ENCODE measurements at places on chromosomes 11 and 22.

- DNase-seq: no peak
These were observed 220.5 kb upstream of the TENM4 start for GRCh38 chr11:79661373-79661772.

- DNase-seq: no peak
These were observed 236.3 kb upstream of the SORL1-AS1 start for GRCh38 chr11:121688860-121689614.

DNA sequence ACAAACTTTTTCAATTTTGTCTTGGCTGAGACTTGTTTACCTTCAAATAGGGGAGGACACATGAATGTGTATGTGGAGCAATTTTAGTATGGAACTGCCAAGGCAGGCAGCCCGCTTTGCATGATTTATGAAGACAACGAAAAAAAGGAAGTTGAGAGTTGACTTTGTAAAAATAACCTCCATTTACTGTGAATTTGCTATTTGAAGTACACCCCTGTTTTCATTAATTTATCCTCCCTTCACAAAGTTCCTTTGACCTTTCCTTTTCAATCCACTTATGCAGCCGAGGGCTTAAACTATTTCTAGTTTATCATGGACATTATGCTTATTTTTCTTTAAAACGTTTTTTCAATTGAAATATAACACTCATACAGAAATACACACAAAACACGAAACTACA is 369.6 kb upstream of the CADM1 start:
- DNase-seq: no peak

- no peak for DNase-seq
These were observed 26.8 kb downstream of the PAK1 start for GRCh38 chr11:77446911-77447629.

DNA sequence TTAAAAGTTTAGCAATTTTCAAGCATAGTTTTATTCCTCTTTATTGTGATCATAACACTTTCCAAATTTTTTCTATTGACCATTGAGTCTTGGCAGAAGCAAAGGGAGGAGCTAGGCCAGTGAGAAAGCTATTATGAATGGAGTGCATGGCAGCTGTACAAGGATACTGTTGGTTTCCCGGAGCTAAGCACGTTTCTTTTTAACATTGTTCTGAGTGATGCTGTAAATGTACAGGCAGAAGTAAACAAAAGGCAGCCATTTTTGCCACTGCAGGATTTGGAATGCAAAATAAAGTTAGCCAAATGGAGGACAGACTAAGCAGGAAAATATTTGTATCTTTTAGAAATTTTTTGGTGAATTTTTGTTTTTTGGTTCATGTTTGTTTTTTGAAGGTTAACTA is 16.2 kb downstream of the CBL start:
- no peak for DNase-seq

DNA sequence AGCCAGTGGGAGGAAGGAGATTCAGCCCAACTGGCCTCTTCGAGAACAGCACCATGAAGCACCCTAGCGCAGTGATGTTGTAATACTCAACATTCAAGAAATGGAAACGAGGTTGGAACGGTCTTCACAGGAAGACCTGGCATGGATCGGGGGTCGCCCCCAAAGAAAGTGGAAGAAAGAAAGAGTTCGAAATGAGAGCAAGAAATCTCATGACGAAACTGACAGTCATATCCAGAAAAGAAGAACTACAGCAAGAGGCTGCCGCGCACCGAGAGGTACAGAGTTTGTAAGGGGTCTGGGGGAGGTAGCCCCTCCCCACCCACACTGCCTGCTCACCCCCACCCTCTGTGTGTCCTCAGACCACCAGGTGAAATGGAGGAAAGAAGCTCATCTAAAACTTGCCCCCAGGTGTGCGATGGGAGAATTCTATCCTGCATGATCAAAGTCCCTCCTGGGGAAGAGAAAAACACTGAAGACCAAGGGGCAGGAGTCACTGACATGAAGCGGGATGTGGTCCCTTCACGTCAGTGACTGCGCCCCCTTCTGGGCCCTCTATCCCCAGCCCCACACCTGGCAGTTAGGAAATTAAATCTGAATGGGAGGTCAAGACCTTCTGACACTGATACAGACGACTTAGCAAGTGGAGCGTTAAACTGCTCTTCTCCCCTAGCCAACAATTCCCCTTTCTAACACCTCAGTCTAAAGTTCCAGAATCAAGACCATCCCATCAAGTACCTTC is 52.9 kb upstream of the SPATA19 start:
- no peak for DNase-seq

DNA sequence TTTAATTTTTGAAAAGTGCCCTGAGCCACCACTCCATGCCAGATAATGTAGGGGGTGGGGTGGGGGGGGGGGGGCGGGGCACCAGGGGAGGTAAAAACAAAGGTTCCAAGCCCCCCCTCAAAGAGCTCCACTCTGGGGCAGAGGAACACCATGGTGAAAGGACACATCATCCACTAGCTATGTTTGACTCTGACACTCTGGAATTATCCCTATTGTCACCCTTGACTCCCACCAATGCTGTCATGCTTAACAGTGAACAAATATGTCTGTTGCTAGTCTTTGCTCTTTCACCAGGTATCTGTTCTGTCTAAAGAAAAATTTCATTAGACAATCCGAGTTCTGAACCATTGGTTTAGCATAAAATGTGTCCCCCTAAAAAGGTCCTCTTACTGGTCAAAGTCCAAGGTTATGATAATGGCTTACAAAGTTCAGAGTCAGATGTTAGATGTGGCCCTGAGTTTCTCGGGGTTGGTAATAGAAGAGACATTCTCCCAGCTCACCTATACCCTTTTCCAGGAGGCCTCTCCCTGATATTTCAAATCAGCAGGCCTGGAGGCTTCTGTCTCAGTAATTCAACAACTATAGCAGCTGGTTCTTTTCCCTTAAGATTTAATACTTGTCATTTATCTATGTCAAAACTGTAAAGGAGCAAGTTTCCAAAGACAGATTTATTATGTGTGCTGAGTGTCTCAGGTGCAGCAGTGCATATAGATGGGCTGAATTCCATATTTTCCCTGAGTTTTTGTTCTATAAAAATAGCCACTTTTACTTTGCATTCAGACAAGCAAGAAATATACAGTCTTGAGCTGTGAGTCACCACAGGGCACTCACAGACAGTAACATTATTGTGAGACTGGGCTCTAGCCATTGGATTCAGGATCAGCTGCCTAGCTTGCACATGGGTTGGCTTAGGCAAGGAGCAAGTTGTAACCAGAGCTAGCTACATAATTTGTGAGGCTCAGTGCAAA is 174.1 kb downstream of the CSNK2A3 start:
- DNase-seq: no peak

- no peak for DNase-seq
These were observed 233.0 kb downstream of the FAM76B start for GRCh38 chr11:95556342-95557163.

DNA sequence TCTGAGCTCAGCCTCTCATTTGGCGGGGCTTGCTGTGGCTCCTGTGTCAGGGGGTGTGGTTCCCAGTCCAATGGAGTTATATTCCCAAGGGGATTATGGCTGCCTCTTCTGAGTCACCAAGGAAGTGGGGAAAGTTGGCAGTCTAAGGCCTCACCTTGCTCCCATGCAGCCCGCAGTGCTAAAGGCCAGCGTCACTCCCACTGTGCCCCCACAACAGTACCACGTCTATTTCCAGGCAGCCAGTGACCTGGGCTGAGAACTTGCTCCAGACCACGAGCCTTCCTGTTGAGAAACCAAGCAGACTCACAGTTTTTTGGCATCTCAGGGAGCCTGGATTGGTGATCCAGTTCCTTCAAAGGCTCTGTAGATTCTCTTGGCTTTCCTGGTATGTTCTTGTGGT is 45.6 kb downstream of the OR2AT4 start:
- DNase-seq: no peak

DNA sequence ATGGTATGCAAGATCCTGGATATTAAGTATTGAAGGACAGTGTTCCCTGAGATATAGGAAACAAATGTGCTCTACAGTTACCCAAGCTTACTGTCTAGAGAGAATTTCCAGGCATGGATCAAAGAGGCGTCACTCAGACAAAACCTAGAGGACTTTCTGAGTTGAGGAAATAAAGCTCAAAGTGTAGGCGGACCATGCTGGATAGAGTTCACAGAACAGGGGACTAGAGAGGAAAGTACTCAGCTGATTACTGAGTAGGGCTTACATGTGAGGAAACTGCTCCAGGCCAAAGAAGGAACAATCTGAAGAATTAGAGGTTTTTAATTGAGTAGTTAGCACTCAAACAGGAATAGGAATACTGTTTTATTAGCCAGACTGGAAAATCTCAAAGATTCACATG is 193.3 kb downstream of the TMEM135 start:
- DNase-seq: no peak

DNA sequence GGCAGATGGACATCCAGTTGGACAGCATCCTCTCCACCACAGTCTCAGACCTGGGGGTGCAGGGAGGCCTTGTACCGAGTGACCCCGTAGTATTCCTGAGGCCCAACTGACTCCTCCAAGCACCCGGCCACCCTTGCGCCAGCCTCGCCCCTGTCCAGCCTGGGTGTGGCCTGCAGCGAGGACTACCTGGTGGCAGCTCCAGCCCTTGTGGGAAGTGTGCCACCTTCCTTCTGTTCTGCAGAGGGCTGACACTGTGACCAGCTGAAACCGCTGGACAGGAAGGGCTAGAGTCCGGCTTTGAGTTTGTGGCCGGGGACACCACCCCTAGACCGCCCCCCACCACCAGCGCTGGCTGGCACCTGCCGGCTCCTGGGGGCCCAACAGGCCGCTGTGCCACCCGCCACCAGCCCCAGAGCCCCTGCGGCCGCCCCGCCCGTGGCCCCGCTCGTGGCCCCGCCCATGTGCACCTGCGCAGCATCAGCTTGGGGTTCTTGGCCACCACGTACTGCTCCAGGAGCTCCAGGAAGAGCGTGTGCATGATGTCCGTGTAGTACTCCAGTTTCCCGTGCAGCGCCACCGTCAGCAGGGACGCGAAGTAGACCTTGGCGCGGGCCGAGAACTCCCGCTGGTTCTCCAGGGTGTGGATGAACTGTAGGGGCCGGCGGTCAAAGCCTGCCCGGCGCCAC is 10.0 kb upstream of the MAPK11 start:
- no peak for DNase-seq

GRCh38 chr11:131065435-131066413 is 149.4 kb upstream of the SNX19 start:
- no peak for DNase-seq

DNA sequence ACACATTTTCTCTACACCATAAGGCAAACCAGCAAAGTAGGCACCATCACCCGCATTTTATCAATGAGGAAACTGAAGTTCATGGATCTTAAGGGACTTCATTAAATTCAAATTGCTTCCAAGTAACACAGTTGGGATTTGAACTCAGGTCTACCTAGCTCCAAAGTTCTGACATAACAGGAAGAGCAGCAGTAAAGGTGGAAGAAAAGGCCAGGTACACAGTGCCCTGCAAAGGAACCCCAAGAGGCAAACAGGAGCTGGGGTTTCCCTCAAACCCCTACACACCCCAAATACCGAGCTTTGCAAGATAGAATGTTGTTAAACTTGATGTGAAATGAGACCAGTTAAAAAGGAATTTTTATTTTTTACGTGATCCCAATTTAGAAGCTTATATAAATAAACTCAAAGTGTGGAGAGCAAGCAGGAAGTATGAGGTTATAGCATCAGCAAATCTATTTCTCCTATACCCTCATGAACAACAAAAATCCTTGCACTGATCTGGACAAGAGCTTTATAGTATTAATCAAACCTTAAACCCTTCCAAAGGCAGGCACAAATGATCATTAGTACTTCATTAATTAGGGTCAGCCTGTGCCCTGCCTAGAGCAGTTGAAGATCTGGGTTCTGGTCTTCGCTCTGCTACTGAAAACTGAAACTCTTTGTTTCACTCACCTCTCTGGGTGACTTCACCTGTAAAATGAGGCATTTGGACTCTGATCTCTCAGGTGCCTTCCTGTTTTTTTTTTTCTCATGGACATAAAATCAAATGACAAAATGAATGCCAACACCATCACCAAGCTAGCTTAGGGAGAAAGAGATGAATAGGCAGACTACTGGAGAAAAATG is 36.5 kb downstream of the SYTL2 start:
- DNase-seq: no peak

- no peak for DNase-seq
These were observed 3.6 kb downstream of the ISX start for GRCh38 chr22:35069541-35069940.

GRCh38 chr22:20236052-20236717 is 31.9 kb downstream of the RTN4R start:
- no peak for DNase-seq

DNA sequence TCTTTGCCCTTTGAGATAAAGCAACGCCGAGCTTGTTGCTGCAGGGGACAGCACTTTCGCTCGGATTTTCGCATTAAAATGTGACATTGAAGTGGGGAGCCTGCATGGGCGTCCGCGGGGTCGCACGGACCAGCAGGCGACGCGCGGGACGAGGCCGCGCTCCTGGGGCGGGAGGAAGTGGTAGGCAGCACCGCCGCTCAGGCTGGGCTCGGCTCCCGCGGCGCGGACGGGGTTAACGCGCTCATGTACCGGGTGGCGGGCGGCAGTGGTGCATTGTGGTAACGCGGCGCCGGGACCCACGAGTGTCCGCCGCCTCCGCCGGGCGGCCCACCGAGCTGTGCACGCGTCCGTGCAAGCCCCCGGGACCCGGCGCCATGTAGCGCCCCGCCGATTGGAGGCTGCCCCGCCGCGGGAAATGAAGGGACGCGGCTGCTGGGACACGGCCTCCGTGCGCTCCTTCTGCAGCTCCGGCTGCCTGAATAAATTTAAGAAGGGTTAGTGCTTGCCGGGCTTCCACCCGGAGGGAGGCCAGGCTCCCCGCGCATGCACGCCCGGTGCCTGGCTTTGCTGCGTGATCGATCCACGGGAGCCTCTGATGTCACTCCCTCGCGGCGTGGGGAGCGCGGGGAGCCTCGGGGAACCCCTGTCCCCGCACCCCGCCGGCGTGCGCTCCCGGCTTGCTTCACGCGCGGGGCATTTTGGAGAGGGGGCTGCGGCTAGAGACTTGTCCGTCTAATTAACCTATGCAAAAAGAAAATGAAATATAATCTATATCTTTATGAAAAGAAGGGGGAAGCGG is 127.7 kb downstream of the OSBP2 start:
- no peak for DNase-seq

DNA sequence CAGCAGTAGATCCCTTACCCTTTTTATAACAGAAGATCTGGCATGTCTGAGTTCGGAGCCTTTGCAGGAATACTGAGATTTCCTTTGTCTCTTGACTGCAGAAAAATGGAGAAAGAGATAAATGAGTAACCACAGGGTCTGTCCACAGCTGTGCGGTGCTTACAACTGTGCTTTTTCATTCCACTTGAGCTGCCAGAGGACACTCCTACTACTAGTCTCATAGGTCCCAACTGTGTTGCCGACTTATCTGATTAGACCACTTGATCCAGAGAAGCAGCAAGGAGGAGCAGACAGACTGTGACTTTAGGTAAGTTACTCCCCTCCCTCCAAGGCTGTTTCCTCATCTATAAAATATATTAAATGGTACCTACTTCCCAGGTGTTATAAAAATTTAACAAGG is 17.5 kb downstream of the FAM227A start:
- DNase-seq: no peak

DNA sequence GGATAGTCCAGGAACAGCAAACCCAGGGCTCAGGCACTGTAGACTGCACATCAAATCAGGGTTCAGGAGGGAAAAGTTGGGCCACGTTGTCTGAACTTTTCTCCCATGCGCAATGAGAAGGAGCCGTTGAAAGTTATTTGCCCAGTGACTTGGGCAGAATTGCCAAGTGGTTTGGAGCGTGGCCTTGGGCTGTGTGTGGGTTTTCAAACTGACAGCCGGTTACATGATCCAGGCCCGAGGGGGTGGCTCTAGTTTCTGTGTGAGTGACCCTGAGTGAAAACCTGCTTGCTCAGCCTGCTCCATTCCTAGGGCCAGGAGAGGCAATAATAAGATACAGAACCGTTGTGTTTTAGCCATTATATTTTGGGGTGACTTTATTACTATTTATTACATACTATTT is 20.3 kb downstream of the MB start:
- DNase-seq: no peak

GRCh38 chr22:32042924-32043323 is at the start of gene SLC5A1:
SLC5A1 (plus strand) TSS chr22:32043261; CDS start chr22:32043282, 21 bp downstream.
- no peak for DNase-seq

All from cortex of kidney (tissue), 1 donor.